ENCODE measurements at places on chromosomes 13 and 19.
A peak's percentile ranks its signal among the peaks of the same experiment; 100 is the strongest.

- no peak for DNase-seq
Measured at GRCh38 chr19:1671716-1672037, 19.3 kb upstream of the TCF3 start.

GRCh38 chr19:6680141-6680540 is 10.2 kb upstream of the TNFSF14 start:
- no peak for DNase-seq

DNA sequence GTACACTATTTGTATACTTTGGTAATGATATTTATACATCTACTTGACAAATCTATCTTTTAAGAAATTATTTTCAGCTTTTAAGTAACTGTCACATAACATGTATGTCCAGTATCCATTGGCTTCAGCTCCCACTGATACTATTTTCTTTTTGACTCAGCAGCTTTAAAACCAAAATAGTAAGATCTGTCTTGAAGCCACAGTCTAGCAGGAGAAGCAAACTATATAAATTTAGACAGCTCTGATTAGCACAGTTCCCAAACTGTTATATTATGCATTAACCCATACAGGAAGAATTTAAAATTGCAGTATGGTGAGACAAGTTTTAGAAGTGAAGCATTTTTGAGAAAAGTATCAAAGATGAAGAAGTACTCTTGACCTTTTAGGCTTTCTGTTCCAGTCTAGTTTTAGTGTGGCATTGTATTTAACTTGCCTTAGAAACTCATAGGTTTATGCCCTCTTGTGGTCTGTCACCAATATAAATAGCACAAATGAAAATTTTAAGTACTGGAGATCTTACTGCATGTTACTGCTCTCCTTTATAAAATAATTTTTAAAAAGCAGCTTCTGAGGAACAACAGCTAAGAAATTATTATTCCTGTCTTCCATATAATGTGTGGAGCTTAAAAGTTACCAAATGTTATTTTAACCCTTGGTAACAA is 24.7 kb downstream of the URI1 start:
- no peak for DNase-seq

- DNase-seq = no peak
Measured at GRCh38 chr19:5037936-5038335, 69.0 kb downstream of the KDM4B start.

- DNase-seq = no peak
Measured at GRCh38 chr19:43430142-43430710, 15.5 kb downstream of the TEX101 start.

- no peak for DNase-seq
Measured at GRCh38 chr13:49622174-49622946, 5.9 kb upstream of the ARL11 start.

DNA sequence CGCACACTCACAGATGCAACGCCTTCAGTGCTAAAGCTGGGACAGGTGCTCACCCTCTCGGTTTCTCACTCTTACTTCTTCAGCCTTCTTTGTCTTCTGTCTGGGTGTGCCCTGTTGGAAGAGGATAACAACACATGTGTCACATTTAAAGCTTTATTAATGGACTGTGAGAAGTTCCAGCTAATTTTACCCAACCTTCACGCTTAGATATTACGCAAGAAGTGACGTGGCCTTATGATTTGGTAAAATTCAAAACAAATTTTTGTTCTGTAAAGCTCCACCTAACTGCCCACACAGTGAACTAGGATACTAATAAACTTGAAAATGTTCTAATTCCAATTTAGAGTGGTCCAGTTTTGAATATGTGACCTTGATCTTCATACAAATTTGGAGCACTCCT is 66.7 kb upstream of the LRCH1 start:
- no peak for DNase-seq

DNA sequence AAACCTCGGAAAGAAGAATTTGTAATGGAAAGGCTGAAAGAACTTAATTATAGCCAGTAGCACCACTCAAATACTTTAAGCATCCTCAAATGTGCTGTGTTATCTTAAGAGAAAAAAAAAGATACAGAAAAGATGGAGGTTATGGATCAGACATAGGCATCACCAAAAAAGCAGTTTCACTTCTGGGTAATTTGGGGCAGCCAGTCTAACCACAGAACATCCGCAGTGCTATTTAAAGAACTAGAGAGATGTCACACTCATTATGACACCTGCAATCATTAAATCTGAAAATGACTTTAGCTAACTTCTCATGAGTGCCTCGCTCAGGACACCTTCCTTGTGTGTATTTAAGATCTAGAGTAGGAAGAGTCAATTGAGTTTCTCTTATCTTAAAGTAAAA is 211.8 kb downstream of the RBM26 start:
- DNase-seq = no peak

GRCh38 chr13:106034201-106034600 is 501.3 kb downstream of the EFNB2 start:
- DNase-seq = no peak

- no peak for DNase-seq
Measured at GRCh38 chr19:32869369-32869965, at the start of gene SLC7A9. TSS of gene SLC7A9 (minus strand) at chr19:32869767. CDS start at chr19:32868534, 1,233 bp downstream.

DNA sequence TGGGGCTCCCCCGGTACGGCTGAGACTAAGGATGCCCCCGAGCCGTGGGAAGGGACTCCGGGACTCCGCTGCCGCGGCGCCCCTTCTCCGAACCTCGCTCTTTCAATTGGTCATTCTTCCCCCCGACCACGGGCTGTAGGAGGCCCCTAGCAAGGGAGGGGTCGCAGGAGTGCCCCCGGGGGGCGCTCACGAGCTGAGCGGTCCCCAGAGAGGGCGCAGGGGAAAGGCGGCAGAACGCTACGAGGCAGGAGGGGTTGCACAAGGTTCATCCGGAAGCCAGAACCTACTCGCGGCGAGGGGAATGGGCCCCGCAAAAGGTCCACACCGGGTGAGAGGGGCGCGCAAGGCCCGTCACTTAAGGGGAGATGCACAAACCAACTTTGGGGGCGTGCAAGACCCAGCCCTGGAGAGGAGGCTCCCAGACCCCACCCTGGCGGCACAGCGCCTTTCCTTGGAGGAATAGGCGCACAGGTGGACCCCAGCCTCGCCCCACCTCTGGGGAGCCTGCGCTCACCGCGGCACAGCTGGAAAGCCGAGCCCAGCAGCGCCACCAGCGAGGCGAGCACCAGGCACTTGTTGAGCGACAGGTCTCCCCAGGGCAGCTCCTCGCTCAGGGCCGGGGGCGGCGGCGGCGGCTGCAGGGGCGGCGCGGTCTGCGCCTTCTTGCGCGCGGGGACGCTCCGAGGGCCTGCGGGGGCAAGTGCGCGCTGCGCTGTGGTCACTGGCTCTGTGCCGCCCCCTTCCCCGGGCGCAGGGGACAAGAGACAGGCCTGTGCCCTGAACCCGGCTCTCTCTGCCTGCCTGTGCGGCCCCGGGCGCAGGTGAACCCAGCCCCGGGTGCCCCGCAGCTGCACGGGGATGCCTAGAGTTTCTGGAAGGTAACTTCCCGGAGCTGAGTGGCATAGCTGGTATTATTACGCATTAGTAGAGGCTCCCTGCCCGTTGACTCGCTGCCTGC is 2.8 kb downstream of the JSRP1 start:
- no peak for DNase-seq

GRCh38 chr19:56919308-56919995 is 78.9 kb upstream of the PEG3 start:
- no peak for DNase-seq

GRCh38 chr13:46352805-46353204 is 34.2 kb downstream of the RUBCNL start:
- DNase-seq = no peak

- DNase-seq = no peak
Measured at GRCh38 chr19:8576273-8576993, 809 bp downstream of the MYO1F start.

DNA sequence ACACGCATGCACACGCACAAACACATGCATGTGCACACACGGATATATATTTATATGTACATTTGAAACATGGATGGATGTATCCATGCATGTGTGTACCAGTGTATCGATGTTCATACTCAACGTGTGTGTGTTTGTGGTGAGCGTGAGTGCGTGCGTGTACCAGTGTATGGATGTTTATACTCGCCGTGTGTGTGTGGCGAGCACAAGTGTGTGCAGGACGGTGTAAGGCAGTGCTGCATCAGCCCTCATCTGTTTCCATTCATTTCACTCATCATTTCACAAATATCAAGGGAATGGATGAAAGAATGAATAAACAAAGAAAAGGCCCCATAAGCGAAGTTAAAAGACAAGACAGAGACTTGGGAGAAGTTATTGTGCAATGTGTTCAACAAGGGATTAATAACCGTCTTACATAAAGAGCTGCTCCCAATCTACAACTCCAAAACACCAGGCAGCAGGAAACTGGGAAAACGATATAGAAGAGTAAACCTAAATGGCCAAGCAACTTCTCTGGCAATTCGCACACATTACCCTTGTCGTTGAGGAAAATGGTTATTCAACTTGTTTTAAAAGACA is 21.7 kb upstream of the MIER2 start:
- no peak for DNase-seq

- DNase-seq = no peak
Measured at GRCh38 chr19:18763674-18764590, 27.2 kb downstream of the COMP start.

DNA sequence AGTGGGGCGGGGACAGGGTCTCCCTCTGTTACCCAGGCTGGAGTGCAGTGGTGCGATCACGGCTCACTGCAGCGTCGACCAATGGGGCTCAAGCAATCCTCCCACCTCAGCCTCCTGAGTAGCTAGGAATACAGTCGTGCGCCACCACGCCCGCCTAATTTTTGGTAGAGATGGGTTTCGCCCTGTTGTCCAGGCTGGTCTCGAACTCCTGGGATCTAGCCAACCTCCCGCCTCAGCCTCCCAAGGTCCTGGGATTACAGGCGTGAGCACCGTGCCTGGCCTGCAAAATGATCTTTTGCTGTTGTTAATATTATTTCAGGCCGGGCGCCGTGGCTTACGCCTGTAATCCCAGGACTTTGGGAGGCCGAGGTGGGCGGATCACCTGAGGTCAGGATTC is 621 bp upstream of the TGDS start:
- DNase-seq = no peak

- DNase-seq = no peak
Measured at GRCh38 chr13:112887557-112887991, 81.4 kb upstream of the MCF2L start.

DNA sequence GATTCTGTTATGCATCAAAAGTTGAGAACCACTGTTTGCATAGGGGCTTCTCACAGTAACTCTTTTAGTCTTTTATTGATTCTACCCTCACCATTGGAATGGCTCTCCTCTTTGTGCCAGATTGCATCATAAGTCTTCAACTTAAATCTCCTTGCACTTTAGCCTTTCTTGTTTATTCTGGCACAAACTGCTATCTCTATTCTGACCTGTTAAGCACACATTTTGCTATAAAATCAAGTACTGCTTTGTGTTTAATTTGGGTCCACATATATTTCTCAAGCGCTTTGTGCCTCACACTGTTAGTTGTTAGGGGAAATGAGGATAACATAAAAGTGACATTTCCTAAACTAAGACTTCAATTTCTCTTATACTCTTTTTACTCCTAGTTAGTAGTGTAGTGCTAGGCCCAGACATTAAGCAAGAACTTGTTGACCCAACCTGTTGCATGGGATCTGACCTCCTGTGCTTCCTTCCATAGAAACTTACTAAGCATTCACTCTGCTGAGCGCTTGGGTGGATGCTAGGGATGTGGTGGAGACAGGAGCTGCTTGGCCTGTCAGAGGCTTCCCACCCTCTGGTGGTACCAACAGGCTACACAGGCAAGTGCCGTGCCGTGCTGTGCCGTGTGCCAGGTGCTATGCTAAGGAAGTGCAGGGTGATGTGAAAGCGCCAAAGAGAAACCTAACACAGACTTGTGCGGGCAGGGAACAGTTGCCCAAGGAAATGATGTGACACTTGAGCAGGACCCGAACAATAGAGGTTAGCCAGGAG is 1.2 kb downstream of the UTP14C start:
- no peak for DNase-seq

DNA sequence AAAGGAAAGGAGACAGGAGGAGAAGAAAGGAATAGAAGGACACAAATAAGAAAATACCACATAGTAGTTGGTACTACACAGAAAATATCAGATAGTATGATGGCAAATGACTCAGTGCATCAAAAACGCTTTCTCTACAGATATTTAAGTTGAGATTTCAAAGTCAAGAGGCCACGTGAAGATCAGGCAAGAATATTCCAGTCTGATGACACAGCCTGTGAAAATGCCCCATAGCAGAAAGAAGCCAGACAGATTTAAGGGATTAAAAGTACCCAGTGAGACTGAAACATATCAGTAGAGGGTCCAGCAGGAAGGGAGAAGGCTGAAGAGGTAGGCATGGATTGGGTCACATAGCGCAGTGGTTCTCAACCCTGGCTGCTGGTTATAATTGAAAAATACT is 113.7 kb downstream of the VWA8 start:
- no peak for DNase-seq

DNA sequence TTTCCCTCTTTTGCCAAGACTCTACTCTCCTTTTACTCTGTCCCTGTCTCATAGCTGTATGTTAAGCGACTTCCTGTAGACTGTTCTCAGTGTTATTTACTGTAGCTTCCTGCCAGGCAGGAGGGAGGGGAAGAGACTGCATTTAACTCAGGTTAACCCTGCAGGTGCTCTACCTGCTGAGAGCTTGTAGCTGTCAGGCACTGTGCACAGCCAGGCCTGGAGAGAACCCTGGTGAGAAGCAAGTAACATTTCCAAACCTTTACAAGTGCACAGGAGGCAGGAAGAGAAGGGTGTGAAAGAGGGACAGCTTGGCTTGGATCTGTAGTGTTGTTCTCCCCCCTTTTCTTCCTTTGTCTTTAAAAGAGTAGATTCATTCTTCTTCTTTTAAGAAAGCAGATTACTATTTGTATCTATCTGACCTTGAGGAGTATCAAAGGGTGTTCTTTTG is 167.1 kb downstream of the LMO7 start:
- DNase-seq = peak; percentile 95

- no peak for DNase-seq
Measured at GRCh38 chr13:108120302-108120701, 95.0 kb downstream of the LIG4 start.

GRCh38 chr13:111938741-111939665 is 127.9 kb upstream of the SOX1 start:
- no peak for DNase-seq

- no peak for DNase-seq
Measured at GRCh38 chr13:46561691-46562090, 8.7 kb downstream of the LRCH1 start.

GRCh38 chr13:34159946-34160345 is 342.0 kb downstream of the RFC3 start:
- no peak for DNase-seq

DNA sequence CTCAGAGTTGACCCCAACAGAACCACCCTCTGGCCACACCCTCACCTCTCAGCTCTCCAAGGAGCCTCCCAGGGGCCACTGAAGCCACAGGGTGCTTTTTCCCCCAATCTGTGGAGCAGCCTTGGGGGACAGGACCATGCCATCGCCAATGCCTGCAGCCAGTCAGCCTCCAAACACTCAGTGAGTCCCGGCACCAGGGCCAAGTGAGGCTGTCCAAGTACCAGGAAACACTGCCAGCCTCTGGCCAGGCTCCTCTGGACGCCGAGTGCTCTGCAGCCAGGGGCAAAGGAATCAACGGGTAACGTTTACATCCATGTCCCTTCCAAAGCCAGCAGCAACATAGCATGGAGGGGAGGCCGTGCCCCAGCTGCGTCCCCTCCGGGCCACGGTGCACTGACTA is 9.5 kb upstream of the COMP start:
- no peak for DNase-seq

All from iPS DF 19.7 (cell line).